ENCODE measurements at places on chromosomes 11 and 22.

DNA sequence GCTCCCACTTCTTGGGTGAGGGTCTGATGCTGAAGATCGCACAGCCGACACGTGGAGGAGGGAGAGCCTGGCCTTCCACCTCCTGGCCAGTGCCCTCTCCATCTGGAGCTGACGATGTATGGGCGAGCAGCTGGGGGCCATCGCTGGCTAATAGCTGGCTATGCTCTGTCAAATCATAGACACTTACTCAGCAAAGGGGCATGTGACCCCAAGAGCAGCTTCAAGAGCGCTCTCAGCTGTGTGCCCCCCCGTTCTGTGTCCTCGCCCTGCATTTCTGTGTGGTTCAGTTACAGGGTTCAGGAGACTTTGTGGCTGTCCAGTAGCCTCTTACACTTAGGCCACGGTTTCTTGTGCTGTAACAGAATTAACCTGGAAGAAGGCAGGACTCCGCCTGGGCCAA lies 26.4 kb downstream of the FBLN1 start:
- DNase-seq, result peak; percentile 93

DNA sequence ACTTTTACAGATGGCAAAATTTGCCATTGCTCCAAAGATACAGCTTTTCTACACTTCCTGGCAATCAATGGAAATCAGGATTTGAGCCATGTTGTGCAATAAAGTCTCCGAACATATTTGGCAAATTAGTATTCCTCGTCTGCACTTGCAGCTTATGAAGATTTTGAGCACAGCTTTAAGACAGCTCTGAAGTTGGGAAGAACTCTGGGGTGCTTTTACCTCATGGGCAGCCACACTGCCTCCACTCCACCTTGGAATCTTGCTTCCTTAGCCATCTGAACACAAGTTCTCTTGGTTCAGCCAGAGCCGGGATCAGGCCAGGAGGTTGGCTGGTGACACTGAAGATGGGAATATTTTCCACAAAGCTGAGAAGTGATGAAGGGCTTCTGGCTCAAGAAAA lies 191.2 kb downstream of the CWF19L2 start:
- no peak for DNase-seq

DNA sequence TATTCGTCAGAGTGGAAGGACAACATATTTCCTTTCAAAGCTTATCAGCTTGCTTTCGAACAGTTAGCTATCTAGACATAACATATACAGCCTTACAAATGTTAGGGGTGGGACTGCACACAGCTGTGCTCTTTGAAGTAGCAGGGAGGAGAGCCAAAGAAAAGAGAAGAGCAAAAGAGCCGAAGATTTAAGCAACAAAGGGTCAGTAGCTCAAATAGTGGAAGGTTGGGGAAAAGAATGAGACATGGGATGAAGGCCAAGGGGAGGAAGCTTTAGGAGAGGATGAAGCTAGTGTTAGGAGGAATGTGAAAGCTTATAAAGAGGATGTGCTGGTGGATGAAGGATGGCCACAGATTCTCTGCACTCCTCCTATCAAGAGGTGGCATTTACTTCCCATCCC lies 31.8 kb upstream of the IGSF22 start:
- DNase-seq, result peak; percentile 66

DNA sequence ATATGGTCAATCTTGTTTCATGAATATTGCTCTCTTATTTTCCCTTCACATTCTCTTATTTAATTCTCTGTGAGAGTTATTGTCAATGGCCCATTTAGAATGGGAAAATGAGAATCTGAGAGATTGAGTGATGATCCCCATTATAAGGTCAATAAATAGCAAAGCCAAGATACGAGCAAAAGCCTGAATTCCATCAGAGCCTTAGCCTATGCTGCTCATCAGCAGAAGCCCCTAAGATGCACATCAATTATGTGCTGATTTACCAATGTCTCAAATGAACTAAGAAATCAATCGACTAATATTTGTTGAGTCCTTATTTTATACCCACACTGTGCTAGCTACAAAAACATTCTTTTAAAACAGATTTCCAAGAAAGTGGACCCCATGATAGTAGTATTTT lies 330.8 kb upstream of the DDI1 start:
- no peak for DNase-seq

DNA sequence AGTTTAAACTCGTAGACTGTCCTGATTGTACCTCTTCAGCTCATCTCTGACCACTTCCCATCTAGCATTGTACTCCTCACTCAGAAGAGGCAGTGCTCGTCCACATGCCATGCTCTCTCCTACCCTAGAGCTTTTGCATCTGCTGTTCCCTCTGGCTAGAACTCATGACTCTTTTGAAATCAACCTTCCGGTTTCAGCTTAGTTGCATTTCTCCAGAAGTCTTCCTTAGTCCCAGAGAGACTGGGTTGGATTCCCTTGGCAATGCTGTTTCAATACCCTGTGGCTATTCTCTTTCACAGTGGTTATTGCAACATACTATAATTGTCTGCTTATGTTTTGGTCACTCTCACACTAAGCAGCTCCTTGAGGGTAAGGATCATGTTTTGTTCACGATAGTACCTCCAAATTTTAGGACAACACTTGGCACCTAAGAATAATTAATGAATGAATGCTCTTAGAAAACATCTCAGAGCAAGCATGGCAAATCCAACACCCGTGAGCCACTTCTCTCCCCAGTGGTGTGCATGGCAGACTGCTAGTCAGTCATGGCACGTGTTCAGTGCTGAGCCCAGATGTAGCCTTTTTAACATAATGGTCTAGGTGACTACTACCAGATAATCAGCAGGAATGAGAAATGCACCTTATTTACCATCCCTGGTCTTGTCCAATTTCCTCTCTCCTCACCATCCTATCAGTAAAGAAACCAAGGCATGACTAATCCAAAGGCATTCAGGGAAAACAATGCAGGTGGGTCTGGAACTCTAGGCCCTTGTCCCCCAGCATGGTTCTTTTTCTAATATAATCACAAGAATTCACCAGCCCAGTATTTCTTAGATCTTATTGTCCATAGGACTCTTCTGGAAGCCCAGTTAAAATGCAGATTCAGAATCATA lies 14.5 kb downstream of the SEPTIN3 start:
- no peak for DNase-seq

GRCh38 chr11:134581121-134581626 lies 169.1 kb upstream of the B3GAT1 start:
- DNase-seq, result no peak

GRCh38 chr11:112639469-112639868 lies 321.8 kb upstream of the NCAM1 start:
- DNase-seq, result no peak

DNA sequence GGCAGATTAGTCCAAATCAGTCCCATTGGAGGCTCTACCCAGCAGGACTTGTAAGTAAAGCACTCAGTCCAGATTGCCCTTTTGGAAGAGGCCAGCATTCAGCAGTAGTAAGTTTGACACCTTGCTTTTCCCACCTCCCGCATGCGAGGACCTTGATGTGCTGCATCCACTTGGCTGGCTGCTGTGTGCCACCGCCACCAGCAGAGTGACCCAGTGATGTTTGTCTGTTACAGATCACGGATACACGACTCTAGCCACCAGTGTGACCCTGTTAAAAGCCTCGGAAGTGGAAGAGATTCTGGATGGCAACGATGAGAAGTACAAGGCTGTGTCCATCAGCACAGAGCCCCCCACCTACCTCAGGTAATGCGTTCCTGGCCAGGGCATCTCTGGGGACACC lies 6.6 kb downstream of the SMARCB1 start:
- no peak for DNase-seq

DNA sequence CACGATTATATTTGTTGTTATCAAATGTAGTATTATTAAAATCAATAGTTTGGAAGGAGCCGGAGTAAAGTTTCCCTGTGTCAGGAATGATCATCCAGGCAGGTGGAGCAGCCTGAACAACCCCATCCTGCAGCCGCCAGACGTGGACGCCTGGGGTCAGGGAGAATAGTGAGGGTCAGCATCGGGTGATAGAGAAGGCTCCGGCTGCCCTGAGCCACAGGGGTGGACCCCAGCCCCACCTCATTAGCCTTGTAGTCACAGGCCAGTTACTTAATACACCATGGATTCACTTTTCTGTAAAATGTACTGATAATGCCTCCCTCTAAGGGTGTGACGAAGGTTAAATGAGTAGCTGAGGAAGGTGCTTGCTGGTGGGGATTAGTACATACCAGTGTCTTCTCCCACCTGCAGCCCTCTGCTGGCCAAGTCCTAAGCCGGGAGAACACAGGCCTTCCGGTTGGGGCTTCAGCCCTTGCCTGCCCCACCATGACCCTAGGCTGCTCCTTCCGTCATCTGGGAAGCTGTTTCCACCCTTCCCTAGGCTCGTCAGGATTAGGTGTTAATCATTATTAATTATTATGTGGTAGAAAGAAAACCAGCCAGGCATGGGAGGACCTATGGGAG lies 14.9 kb downstream of the TMEM121B start:
- DNase-seq, result no peak

DNA sequence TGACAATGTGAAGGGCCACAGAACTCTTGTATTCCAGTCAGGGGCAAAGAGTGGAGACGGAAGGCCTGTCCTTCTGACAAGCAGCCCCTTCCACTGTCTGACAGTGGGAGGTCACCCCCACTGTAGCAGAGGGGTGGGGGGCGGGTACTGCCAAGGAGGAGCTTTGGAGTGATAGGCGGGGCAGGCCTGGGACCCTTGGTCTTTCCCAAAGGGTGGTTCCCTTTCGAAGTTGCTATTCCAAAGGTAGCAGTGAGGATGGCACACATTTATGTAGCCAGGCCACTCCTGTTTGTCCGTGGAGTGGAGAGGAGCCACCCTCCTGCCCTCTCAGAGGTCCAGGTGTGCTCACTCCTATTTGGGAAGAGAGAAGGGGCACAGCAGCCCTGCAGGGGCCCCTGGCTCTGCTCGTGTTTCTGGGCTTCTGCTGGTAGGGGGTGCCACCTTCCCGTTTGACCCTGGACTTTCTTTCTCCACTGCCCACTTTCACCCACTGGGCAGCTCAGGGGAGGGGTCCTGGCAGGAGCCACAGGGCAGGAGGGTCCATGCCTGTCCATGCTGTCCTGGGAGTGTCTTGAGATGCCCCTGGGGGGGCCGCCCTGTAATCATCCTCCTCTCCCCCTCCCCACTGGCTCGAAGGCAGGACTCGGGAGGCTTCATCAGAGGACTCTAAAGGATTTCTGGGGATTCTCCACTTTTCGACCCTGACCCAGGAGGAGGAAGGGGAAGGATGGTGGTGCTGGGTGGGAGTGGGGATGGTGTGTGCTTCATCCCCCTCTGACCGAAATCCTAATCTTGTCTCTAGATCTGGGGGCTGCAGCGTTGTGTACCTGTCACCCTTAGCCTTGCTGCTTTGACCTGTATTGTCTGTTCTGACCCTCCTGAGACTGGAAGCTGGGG lies 994 bp downstream of the TAGLN start:
- DNase-seq, result no peak

GRCh38 chr11:12084256-12084655 lies 26.1 kb upstream of the MICAL2 start:
- DNase-seq, result no peak

- DNase-seq, result no peak
Measured at GRCh38 chr22:40904101-40904500, 42.2 kb upstream of the DNAJB7 start.

GRCh38 chr11:75469785-75470405 lies 36.9 kb upstream of the KLHL35 start:
- no peak for DNase-seq

DNA sequence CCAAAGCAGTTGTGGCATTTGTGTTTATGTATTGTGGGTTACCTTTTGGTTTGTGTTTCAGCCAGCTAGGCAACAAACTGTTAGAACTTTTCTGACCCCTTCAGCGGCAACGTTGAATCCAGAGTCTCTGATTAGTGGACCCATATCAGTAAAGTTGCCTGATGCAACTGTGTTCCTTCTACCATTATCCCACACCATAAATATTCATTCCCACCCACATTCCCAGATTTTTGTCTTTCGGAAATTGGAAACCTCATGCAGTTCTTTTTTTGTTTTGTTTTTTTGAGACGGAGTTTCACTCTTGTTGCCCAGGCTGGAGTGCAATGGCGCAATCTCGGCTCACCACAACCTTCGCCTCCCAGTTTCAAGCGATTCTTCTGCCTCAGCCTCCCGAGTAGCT lies 30.7 kb upstream of the RBX1 start:
- DNase-seq, result peak; percentile 18
